Stimulated activated CD4-positive, alpha-beta T cell treated with anti-CD3 and anti-CD28 coated beads, TNF-alpha, amount 100 ng/mL, for 24 hours (primary cell): ENCODE measurements at places on chromosomes 2 and 18.

DNA sequence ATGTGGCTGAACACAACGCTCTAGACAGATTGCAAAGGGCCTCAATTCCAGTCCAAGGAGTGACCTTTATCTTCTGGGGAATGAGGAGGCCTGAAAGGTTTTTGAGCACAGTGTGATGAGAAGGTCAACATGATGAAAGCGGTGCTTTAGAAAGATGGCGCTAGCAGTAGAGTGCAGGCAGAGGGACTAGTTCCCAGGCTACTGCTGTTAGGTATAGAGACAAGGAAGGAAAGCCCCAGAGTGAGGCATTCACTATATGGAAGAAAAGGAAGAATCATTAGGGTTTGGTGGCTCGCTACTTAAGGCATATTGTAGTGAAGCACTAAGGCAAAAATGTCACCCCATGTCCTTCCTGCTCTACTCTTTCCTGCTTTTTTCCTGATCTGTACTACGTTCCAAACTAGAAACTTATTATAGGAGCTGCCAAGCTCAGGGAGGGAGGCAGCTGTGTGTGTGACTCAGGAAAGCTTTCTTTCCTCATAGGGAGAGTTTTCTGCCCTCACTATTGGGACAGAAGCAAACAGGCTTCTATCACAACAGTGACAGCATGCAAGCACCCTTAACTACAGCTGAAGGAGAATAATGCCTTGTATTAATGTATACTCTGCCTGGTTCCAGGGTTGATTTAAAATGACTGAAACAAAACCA is 160.8 kb upstream of the CAVIN2 start:
- no peak for DNase-seq

- DNase-seq, result no peak
These were observed 179.4 kb downstream of the DOK6 start for GRCh38 chr18:69580107-69580506.

DNA sequence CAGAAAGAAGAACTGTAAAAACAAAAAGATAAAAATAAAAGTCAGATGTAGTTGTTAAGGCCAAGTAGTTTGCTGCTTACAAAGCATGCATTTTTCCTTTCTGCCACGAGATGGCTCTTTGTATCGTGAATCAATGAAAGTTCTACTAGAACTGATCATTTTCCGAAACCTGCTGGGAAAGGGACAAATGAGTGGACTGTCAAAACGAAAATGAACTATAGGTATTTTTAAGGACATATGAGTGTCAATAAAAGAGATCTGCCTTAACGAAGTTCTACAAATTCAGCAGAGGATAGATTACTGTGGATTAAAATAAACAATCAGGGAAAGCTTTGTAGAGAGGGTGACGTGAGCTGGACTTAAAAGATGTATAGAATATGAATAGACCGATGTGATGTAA is 15.0 kb upstream of the ELOA2 start:
- DNase-seq, result no peak

DNA sequence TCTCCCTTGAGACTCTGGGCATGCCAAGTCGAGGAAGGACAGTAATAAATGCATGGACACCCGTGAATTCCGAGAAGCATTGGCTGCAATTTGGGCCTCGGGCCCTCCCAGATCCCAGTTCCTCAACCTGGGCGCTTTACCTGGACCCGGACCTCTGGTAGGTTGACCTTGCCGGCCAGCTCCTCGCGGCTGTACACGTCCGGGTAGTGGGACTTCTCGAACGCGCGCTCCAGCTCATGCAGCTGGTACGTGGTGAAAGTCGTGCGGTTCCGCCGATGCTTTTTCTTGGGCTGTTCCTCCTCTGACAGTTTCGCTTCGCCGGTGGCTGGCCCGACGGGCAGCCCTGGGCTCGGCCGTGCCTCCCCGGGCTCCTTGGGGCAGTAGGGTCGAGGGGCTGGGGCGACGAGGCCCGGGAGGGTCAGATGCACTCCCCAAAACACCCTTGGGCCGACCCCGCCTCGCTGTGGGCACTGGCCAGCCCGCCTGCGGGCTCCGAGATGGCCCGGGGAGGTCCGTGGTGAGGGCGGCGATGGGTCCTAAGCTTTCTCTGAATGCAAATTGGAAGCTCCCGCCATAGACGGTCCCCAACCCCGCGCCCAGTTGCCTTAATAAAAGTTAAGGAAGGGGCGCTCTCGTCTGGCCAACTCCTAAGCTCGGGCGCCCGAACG is 899 bp downstream of the RAX start:
- no peak for DNase-seq

DNA sequence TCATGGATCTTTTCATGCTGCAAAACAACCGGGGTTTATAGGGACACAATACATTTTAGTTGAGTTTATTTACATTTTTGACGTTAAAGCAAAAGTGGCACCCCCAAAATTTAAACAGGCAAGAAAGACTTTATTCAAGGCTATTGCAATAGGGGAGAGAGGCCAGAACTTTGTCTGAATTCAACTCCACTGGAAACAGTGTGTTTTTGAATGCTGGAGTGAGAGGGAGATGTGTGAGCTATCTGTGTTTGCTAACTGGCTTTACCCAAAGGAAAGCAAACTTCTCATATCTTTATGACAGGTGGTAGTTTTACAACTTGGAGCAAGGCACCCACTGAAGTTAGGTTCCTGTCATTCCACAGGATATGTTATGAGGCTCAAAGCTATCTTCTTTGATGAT is 207.4 kb downstream of the AGPS start:
- DNase-seq, result no peak

DNA sequence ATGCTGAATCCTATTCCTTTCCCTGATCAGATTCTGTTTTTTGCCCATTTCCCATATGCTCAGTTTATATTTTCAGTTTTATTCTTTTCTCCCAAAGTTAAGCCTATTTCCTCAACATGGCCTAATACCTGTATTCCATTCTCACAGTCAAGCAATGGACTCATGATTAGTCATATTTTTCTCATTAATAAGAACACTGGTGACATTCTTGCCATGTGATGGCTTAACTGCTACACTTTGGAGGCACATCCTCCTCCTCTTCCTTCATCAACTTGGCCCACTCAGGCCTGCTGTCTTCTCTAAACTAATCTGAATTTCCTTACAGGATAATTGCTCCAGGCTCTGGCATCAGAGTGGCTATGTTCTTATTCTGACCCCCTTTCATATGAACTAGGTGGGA is 679.2 kb downstream of the NYAP2 start:
- DNase-seq, result no peak

DNA sequence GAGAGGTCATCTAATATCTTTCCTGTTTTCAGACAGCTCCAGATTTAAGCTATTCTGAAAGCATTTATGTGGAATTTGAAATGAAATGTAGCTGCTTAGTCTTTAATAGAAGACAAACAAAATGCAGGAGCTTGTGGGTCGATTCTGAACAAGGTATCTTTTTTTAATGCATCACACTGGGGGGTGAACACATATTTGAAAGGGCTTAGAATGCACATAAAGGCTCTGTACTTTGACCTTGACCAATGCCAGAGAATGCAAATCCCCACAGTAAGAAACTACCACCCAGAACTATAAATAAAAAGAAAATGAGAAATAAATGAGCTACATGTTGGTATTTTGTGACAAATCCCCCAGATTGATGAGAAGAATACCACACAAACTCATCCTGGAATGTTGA is 489.3 kb downstream of the PIK3C3 start:
- no peak for DNase-seq

GRCh38 chr2:100793982-100794381 is 26.0 kb upstream of the NPAS2 start:
- DNase-seq, result no peak

DNA sequence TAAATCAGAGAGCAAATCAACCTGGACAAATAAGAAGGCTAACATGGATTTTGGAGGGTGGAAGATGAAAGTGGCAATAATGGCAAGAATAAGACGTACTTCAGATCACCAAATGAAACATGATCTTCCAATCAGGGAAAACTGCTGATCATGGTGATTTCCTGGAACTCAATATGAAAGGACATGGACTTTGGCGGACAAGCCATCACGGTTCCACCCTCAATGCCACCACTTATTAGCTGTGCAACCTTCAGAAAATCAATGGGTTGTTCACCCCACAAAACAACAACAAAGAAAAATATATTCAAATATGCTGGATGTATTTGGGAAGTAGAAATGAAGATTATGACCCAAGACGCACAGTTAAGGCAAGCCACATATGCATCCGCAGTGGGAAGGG is 81.7 kb downstream of the PPP1R1C start:
- DNase-seq, result no peak

- DNase-seq, result no peak
These were observed 103.6 kb downstream of the CDK15 start for GRCh38 chr2:201909961-201910361.

- DNase-seq, result no peak
These were observed 37.0 kb upstream of the KYNU start for GRCh38 chr2:142840436-142840835.

- no peak for DNase-seq
These were observed 15.7 kb upstream of the TTC39C start for GRCh38 chr18:23998820-23999219.

GRCh38 chr2:177629357-177630024 is 236.9 kb downstream of the AGPS start:
- DNase-seq, result no peak

DNA sequence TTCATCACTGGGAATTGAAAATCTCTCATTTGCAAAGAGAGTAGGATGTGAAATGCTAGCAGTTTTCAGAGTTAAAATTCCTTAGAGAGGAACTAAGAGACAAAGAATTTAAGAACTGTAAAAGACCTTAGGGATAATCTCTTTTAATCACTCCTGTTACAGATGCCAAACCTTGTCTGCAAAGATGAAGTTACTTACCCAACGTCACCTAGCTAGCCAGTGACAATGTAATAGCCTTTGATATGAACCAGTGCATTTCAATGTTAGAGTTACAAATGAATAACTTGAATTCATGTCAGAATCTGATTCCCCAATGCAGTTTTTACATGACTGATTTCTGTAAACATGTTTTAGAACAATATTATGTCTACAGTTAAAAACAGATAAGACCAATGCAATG is 190.1 kb downstream of the LRP1B start:
- DNase-seq, result no peak

DNA sequence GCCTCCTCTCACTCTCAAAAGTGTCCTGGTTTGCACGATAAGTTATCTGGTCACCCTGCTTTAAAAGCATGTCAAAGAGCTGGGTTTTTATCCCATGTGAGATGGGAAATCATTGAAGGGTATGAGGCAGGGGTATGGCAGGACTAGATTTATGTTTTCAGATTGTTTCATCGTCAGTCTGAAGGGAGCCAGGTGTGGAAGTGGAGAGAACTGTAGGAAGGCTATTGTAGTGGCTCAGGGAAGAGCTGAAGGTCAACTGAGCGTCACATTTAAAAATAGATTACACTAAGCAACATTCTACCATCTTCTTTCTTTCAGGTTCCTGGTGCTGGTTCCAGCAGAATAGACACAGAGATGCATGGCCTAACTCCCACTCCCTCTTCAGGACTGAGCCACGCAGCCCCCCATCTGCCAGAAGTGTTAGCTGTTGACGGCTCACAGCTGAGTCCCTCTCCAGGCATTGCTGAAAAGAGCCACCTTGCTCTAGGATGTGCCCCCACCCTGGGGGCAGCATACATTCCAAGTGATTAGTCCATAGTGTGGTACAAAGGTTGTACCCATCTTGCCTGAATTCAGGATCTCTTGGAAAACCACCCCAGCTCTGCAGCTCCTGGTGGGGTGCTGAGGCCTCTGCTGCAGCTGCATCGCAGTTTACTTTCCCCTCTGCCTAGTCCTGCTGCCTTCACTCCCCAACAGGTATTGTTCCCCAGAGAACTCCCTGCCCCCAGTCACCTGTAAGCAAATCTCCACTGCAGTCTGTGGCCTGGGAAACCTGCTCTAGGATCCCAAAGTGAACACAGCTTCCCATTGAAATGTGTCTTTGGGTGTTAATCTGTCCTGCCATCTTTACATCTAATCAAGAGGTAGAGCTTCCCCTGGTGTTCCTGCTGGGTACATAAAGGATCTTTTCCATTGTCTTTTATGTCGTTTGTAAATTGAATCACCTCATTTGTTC is 79.5 kb upstream of the KLF7 start:
- no peak for DNase-seq

GRCh38 chr18:42730272-42730671 is 385.2 kb downstream of the RIT2 start:
- DNase-seq, result no peak

- no peak for DNase-seq
These were observed 32.4 kb downstream of the BCL11A start for GRCh38 chr2:60520917-60521539.

GRCh38 chr2:86185517-86186212 is 9.6 kb downstream of the IMMT start:
- DNase-seq, result no peak

GRCh38 chr2:150011161-150011730 is 423.7 kb upstream of the MMADHC start:
- DNase-seq, result no peak

DNA sequence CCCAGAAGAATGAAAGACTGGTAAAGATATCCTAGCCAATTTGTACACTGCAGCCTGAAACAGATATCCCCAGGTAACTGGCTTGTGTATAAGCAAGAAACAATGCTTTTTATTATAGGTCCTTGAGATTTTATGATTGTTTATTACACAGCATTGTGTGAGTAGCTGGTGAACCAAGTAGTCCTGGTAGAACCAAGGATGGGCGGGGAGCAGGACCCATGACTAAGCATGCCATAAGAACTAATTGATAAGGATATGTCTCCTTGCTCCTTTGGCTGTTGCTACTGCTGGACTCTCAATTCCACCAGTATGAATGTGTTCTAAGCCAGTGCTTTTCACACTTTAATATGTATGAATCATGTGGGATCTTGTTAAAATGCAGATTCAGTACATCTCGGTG is 12.3 kb upstream of the ALMS1 start:
- no peak for DNase-seq

- DNase-seq, result no peak
These were observed 66.1 kb downstream of the CHN1 start for GRCh38 chr2:174939046-174939445.

DNA sequence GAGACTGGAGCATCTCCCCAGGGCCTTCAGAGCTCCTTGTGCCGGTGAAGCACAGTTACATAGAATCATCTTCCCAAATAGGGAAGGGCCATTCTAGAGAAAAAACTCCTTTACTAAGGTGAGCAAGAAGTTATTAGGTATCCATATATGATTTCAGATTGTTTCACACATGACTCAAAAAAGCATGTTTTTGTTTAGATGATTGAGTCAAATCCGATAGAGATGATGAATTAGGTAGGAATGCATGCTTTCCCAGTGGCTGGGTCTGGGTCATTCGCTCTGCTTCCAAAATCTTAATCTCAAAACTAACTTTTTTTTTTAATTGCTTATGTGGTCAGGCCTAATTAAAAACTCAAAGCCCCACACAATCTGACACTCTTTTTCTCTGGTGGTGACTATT is 3.8 kb downstream of the NT5C1B start:
- DNase-seq, result no peak

- DNase-seq, result no peak
These were observed 60.4 kb upstream of the ZNF397 start for GRCh38 chr18:35180455-35180854.
